ENCODE measurements at places on chromosomes 1 and 21.

DNA sequence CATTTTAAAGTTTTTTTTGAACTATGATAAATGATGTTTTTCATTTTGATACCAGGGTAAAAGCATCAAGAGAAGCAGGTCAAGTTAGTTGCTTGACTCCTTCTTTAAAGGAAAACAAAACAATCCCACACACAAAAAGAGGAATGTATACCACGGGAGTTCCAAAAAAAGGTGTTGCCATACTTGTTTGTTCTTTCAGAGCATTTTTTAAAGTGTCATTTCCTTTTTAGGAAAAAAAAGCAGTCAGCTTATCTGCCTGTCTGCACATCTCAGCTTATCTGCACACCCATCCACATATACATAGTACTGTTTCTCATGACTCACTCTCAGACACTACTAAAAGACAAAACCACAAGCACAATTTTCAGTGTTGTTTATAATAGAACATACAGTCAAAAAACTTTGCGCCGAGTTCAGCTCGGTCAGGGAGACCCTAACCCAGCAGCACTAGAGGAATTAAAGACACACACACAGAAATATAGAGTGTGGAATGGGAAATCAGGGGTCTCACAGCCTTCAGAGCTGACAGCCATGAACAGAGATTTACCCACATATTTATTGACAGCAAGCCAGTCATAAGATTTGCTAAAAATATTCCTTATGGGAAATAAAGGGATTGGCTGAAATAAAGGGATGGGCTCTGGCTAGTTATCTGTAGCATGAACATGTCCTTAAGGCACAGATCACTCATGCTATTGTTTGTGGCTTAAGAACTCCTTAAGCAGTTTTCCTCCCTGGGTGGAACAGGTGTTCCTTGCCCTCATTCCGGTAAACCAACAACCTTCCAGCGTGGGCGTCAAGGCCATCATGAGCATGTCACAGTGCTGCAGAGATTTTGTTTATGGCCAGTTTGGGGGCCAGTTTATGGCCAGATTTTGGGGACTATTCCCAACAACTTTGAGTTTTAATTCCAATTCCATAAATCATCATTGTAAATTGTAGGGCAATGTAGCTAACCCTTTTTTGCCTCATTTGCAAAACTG, 11.4 kb upstream of the MNDA start:
- no peak for DNase-seq

GRCh38 chr1:112146201-112146715, 156.8 kb upstream of the KCND3 start:
- DNase-seq = no peak

DNA sequence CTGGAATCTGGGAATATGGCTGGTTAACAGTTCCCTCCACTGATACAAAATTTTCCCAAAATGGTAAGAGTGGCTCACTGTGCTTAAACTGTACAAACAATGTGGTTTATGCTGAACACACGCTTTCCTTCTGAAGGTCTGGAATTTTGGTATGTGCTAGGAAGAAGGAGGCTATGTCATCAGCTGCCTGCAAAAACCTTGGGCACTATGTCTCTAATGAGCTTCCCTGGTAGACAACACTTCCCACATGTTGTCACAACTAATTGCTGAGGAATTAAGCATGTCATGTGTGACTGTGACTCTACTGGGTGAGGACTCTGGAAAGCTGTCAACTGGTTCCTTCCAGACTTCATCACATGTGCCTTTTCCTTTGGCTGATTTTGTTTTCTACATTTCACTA, 29.2 kb downstream of the IPP start:
- DNase-seq = no peak

DNA sequence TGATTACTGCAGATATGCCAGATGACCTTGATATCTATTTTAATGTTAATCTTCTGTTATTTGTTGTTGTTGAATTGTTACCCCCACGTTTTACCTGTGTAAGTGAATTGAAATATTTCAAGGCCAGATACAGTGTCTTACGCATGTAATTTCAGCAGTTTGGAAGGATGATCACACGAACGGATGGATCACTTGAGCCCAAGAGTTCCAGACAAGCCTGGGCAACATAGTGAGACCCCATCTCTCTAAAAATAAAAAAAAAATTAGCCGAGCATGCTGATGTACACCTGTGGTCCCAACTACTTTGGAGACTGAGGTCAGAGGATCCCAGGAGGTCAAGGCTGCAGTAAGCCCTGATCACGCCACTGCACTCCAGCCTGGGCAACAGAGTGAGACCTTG, 32.2 kb downstream of the SDCCAG8 start:
- DNase-seq = no peak

GRCh38 chr1:68314151-68314780, 81.9 kb upstream of the WLS start:
- no peak for DNase-seq

GRCh38 chr1:5394111-5394510, 598.1 kb downstream of the NPHP4 start:
- DNase-seq = no peak

GRCh38 chr1:175889848-175890247, 146.5 kb upstream of the TNR start:
- DNase-seq = no peak

DNA sequence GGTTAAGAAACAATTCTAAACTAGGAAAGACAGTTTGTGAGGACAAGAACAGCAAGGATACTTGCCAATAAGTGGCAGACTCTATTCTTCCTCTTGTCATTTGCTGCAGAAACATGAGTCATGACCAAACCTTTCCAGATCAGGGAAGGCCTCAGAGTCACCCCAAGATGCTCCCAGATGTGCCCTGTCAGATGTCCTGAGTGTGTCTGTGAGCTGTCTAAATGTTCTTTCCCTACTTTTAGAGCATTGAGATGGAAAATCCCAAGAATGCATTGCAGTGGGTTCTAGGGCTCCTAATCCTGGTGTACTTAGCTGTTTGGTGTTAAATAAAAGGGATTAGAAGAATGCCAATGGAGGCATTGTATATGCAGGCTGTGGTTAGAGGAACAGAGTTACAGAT, 57.5 kb upstream of the KIAA0040 start:
- no peak for DNase-seq

DNA sequence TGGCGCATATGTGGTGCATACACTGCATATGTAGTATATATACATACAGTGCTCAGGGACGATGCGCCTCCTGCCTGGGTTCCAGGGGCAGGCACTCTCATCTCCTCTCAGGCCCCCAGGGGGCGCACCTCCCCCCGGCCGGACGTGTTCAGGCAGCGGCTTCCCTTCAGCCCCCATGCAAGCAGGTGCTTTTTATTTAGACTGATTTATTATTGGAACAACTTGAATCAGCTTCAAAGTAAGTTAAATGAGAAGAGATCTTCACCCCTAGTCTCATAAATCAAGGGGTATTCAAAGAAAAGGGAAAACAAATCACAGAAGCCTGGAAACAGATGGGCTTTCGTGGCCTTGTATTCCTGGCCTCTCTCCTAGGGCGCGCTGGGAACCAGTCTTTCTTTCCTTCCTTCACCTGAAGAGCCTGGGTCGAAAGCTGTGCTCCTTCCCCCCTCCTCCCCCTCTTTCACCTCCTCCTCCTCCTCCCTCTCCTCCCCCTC, 64.6 kb downstream of the UBIAD1 start:
- peak; percentile 47 for DNase-seq

- DNase-seq = peak; percentile 14
Observed at GRCh38 chr1:67429528-67430357, 459 bp downstream of the SERBP1 start.

DNA sequence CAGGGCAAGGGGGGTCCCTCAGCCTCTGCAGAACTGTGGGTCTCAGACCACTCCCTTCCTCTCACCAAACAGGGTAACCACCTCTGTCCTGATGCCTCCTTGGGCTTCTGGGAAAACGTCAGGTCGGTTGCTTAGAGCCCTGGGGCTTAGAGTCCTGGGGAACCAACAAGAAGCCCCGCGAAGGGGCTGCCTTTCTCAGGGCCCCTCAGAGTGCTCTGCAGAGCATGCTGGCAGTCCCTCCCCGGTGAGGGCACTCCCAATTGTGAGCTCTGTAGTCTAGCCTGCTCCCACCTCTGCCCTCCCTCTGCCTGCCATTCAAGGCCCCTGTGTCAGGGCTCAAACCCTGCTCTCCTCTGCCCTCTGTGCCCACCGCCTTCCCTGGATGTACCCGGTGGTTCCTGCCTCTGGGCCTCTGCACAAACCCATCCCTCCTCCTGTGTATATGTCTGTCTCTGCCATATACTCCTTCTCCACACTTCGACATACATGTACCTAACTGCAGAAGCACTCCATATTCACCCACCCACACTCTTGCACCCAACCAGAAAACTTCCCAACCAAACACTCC, 92.3 kb downstream of the DMRTB1 start:
- DNase-seq = no peak

DNA sequence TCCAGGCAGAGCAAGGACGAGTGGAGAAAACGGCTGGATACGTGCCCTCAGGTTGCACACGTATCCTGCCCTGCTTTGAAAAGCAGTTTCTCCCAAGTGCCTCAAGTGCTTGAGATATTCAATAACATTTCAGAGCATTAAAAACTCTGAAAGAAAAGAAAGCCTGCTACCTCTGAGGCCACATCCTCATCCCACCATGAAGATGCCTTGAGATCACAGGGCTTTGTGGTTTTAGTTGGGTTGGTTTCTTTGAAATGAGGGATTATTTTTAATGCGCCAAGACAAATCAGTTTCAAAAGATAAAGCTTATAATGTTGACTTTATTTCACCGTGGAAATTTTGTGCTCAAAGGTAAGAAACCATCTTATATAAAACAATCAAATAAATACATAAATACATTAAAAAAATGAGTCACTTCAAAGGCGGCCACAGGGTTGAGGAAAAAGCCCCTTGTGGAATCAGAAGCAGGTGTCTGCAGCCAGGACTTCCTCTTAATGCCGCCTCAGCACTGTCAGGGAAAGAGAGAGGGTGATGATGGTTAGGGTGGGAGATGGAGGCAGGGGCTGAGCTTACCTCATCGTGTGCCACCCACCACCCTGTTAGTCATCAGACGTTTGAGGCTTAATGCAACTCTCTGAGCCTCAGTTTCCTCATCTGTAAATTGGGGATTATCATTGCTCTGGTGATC, 1.4 kb downstream of the NPPB start:
- DNase-seq = no peak

All from ACHN (cell line).